Mesothelial cell of epicardium (in vitro differentiated cells): ENCODE measurements at places on chromosomes 7 and 10. TPM values are rescaled to one million over a fixed set of nuclear protein-coding genes. Genes with fewer than 3 reads are reported as not detected.
A peak's percentile ranks its signal among the peaks of the same experiment; 100 is the strongest.

GRCh38 chr10:21494191-21495001 lies 31.1 kb downstream of the SKIDA1 start:
- H3K27ac ChIP-seq: peak overlapping the region; percentile 99
- no peaks in the 10 kb centered on the region for H3K27me3 ChIP-seq
- H3K4me3 ChIP-seq: peak overlapping the region; percentile 90
- peaks cover 53% of the 10 kb centered on the region for H3K4me1 ChIP-seq
- DNase-seq: peak; percentile 59

DNA sequence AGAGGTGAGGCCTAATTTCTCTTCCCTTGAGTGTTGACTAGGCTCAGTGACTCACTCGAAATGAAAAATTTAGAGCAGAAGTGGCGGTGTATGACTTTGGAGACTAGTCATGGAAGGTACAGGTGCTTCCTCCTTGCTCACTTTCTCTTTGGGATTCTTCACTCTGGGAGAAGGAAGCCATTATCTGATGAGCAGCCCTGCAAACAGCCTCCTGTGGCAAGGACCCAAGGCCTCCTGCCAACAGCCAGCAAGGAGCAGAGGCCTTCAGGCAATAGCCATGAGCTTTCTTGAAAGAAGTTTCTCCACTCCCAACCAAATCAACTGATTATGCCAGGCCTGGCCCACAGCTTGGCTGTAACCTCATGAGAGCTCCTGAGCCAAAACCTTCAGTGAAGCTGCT lies 369.6 kb upstream of the VWC2 start:
- no peaks in the 10 kb centered on the region for H3K27me3 ChIP-seq
- no peaks in the 10 kb centered on the region for H3K36me3 ChIP-seq
- H3K4me3 ChIP-seq: no peak overlapping the region
- H3K27ac ChIP-seq: no peak overlapping the region
- H3K4me1 ChIP-seq: peaks cover 7% of the 10 kb centered on the region

DNA sequence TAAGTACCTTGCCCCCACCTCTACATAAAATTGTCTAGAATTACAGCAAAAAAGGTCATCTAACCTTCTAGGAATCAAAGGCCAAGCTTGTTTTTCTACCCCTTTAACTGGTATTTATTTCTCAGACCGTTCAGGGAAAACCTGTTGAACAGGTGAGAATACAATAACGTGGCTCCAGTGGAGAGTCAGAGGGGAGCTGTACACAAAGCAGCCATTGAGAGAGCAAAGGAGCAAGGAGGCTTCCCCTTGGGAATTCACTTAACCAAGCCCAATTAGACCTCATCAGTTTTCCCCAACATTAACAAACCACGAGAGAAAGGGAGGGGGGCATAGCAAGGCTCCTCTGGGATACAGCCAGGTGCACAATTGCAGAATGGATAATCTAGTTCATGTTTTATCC lies 101.9 kb downstream of the ELMO1 start:
- peaks cover 4% of the 10 kb centered on the region for H3K4me1 ChIP-seq
- no peak overlapping the region for H3K4me3 ChIP-seq
- DNase-seq: no peak
- H3K27me3 ChIP-seq: no peaks in the 10 kb centered on the region
- H3K36me3 ChIP-seq: no peaks in the 10 kb centered on the region
- no peak overlapping the region for H3K27ac ChIP-seq

DNA sequence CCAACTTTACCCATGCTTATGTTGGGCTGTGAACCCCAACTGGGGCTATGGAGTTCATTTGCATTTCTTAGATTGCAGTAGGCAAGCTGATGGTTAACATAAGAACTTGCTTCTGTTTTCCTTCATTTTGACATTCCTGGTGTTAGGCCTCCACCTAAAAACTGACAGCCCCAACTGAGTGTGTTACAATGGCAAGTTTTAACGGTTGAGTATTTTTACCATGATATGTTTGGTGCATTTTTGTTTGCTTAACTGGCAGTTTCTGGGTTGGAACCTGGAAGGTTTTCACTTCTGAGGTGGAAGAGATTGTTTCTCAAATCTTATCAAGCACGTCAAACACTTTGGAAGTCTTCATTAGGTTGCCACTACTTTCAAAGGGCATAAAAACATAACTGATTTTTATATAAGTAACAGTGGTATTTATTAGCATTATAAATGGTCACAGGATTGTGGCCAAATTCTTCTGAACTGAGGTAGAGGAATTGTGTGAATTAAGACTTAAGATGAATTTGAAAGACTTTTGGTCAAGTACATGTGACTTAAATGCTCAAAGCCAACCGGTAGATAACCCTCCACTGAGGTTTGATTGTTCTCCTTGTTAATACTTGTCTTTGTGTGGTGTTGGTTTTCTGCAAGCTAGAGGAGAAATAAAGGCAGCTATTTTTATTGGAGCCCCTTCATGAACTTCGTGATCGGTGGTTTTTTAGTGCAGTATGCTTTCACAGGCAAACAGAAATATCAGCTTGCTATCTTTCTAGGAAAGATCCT lies 2.8 kb downstream of the BMI1 start:
- H3K27ac ChIP-seq: no peak overlapping the region
- DNase-seq: no peak
- H3K27me3 ChIP-seq: peaks cover 44% of the 10 kb centered on the region
- H3K4me1 ChIP-seq: peaks cover 48% of the 10 kb centered on the region

DNA sequence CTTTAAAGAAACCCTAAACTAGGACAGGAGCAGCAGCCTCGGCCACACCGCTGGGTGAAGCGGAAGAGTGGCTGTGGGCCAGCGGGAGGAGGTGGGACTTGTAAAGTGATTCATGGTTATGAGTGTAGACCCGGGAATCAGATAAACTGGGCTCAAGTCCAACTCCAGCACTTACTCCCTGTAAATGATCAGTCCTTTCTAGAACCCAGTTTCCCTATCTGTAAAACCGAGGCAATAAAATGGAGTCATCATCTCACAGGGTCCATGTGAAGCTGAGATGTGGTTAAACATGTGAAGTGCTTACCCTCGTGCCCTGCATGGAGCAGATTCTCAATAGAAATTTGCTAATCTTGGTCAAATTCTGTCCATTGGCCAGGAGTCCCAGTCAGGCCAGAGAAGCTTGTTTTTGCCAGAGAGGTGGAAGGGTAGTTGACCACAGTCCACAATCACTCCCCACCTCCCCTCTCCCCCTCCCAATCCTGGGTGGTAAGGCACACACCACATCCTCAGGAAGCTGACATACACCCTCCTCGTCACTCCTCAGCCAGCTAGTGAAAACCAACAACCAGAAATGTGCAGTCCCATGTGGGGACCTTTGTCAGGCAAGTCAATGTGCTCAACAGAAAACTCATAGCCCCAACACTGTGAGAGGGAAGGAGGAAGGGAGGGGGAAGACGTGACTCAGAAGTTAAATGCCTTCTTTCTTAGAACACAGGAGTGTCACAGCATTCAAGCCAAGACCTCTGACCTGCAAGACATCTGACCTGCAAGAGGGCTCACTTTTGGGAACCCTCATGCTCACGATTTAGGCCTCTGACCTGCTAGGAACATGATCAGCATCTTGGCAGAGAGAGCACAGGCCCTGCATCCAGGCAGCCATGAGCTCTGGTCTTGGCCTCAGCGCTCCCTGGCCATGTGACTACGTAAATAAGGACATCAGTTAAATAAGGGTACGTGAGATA lies 145.1 kb downstream of the PLXNA4 start:
- H3K4me1 ChIP-seq: peaks cover 14% of the 10 kb centered on the region
- peaks cover 57% of the 10 kb centered on the region for H3K27me3 ChIP-seq
- H3K36me3 ChIP-seq: no peaks in the 10 kb centered on the region
- H3K27ac ChIP-seq: no peak overlapping the region
- DNase-seq: no peak

GRCh38 chr10:88389456-88389855 lies 193.7 kb downstream of the RNLS start:
- H3K4me1 ChIP-seq: peaks cover 10% of the 10 kb centered on the region
- no peak overlapping the region for H3K27ac ChIP-seq
- no peak for DNase-seq
- H3K4me3 ChIP-seq: no peak overlapping the region
- H3K27me3 ChIP-seq: no peaks in the 10 kb centered on the region
- H3K36me3 ChIP-seq: peaks cover 1% of the 10 kb centered on the region

DNA sequence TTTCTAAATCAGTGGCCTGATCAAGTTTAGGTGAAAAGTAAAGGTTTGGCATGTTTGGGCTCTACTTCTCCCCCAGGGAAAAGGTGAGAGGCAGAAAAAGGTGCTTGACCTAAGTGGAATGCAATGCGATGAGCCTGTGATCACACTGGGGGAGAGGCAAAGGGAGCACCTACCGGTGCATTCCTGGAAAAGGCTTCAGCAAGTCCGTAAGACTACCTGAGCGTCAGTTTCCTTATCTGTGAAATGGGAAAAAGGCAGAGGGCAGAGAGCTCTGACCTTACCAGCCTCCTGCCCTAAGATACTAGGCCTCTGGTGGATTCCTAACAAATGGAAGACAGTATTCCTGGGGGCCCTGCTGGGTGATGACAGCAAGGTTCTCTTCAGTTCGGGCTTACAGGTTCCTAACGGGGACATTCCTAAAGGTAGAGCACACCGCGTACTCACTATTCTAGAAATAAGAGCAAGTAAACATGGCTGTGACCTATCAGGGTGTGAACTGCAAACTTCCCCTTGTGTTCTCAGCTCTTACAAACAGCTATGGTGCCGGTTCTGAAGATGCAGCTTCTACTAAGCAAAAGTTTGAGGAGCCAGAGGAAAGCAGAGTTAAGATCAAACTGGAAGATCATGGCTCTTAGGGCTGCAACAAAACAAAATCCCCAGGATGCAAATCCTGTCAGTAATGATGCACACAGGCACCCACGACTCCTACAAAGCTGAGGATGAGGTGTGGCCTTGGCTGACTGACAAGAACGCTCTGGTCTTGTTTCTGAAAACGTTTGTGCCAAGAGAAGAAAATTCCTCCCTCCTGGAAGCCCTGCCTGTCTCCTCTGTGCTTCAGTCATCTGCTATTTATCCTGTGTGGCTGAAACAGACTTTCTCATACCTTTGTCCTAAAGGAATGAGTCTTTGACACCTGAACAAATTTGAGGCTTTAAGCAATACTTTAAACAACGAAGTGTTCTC lies 13.3 kb upstream of the ACSL5 start:
- no peak overlapping the region for H3K4me3 ChIP-seq
- DNase-seq: no peak
- H3K4me1 ChIP-seq: peaks cover 10% of the 10 kb centered on the region
- H3K27ac ChIP-seq: no peak overlapping the region
- H3K36me3 ChIP-seq: no peaks in the 10 kb centered on the region
- no peaks in the 10 kb centered on the region for H3K27me3 ChIP-seq

DNA sequence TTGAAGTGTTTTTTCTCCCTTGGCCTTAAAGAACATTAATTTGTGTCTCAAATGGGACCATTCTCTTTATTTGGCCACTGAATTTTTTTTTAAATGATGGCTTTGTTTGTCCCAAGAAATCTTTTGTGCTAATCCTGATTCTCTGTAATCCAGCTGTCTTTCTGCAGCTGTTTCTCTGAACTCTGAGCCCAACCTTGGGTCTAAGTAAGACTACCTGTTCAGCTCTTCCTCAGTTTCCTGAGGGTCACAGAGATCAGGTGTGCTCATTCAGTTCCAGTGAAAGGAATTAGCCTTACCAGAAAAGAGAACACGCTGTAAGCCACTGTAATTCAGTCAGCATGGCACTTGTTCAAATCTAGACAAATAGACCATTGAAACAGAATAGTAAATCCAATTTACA lies 94.2 kb downstream of the ANKIB1 start:
- H3K27ac ChIP-seq: no peak overlapping the region
- H3K4me1 ChIP-seq: no peaks in the 10 kb centered on the region
- no peaks in the 10 kb centered on the region for H3K27me3 ChIP-seq
- H3K4me3 ChIP-seq: no peak overlapping the region
- no peak for DNase-seq

DNA sequence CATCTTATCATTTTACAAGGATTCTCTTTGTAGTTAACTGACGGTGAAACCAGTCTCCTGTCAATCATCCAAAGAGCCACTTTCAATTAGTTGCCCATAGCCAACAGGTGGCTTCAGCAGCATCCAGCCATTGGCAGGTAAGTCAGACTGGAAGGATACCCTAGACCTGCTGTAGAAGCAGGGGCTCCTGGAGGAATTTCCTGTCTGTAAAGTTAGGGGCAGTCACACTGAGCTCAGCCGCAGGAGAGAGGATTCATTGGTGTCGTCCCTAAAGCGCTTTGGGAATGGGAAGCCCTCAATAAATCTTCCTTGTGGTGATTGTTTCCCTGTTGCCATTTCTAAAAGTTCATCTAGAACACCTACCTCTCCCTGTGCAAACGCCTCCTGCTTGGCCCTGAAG lies 140.4 kb downstream of the CELF2 start:
- H3K27me3 ChIP-seq: peaks cover 49% of the 10 kb centered on the region

- H3K27ac ChIP-seq: no peak overlapping the region
- H3K27me3 ChIP-seq: no peaks in the 10 kb centered on the region
- DNase-seq: no peak
- H3K36me3 ChIP-seq: no peaks in the 10 kb centered on the region
- no peak overlapping the region for H3K4me3 ChIP-seq
Measured at GRCh38 chr10:50325449-50326171, 74.3 kb upstream of the ASAH2 start.

DNA sequence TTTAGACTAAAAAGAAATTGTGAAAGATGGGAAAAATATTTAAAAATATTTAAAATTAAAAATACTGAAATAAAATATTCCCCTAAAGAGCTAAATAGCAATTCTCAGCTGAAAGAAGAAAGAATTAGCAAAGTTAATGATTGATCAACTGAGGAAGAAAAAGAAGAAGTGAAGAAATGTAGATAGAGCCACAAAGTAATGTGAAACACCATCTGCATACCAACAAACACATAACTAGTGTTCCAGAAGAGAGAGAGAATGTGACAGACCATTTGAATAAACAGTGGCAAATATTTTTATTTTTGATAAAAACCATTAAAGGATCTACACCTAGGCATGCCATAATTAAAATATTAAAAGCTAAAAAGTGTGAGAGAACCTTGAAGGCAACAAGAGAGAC lies 784.5 kb upstream of the ZWINT start:
- DNase-seq: no peak
- H3K4me3 ChIP-seq: no peak overlapping the region
- H3K27ac ChIP-seq: no peak overlapping the region
- H3K4me1 ChIP-seq: no peaks in the 10 kb centered on the region
- H3K27me3 ChIP-seq: no peaks in the 10 kb centered on the region
- H3K36me3 ChIP-seq: no peaks in the 10 kb centered on the region

DNA sequence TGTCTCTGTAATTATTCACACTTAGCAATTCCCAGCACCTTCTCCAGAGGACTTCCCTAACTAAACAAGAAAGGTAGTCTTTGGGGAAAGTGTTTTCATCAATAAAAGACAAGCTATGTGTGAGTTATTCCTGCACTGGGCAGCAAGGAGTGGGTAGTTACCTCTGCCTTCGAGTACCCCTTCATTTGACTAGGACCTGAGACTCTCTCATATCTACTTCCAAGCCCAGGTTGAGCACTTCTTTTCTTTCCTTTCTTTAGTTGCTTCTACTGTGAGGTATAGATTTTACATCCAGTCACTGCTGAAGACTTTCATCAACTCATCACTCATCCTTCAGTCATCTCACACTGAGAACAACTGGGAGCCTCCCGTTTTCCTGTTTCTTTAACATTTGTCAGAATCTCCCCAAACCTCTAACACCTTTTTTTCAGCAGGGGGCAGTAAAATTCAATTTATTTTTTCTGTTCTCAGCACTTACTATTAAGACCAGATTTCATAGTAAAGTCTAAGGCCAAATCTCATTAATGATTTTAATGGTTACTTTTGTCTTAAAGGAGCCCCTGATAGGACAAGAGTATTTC lies 80.1 kb upstream of the PRSS1 start:
- no peak overlapping the region for H3K4me3 ChIP-seq
- no peak for DNase-seq
- H3K27ac ChIP-seq: no peak overlapping the region
- no peaks in the 10 kb centered on the region for H3K4me1 ChIP-seq

The NUP205 gene
- total RNA-seq: 81.9 to 82.7 TPM (median 82.4 TPM) in 3 replicates

The OPN1SW gene
- not detected in 3 replicates for total RNA-seq

The PDIA4 gene
- total RNA-seq: 164 to 169 TPM (median 164 TPM) in 3 replicates

The ANKRD7 gene
- total RNA-seq: not detected in 3 replicates
